ENCODE measurements at places on chromosomes 7 and 10.

DNA sequence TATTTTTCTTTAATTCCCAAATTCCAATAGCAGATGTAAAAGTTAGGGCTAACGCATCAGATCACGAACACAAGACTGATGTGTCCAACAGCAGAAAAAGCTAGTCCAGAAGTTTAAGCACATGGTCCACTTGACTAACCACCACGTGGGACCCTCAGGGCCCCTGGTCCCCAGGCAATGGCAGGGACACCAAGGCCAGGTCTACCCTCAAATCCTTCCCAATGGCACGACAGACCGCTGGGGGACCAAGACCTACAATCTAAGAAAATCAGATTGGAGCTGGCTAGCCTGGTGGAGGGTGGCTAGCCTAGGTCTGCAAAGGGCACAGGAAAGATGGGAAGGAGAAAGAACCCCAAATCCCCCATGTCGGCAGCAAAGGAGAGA lies 1.5 kb downstream of the GIGYF1 start:
- no peak for DNase-seq

DNA sequence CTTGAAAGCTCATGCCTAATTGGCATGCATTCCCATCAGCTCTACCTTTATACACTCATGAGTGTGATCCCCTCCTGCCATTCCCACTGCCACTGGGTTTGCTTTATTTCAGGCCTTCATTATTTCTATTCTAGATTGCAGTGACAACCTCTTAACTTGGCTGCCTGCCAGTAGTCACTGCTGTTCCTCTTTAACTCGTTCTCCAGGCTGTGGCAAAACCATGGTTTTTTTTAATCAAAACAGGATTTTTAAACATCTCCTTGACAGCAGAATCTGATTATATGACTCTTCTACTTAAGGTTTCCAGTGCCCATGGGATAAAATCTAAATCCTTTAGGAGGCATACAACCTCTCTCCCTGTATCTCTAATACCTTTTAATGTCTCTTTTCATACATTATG lies 223.7 kb upstream of the PCDH15 start:
- DNase-seq = no peak

- DNase-seq = no peak
Measured at GRCh38 chr10:119667562-119668328, 16.6 kb downstream of the BAG3 start.

GRCh38 chr7:574661-575395 lies 55.2 kb upstream of the PDGFA start:
- DNase-seq = no peak

DNA sequence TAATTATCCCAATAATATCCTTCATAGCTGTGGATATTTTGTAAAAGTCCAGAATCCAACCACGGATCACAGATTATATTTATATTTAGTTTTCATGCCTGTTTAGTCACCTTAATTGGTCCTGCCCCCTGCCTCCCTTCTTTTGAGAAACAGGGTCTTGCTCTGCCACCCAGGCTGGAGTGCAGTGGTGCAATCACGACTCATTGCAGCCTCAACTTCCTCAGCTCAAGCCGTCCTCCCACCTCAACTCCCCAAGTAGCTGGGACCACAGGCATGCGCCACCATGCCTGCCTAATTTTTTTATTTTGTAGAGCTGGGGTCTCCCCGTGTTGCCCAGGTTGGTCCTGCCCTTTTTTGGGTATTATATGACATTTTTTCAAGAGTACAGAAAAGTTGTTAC lies 129.4 kb downstream of the KAT6B start:
- DNase-seq = no peak

GRCh38 chr7:36663481-36663880 lies 60.8 kb downstream of the AOAH start:
- DNase-seq = no peak

GRCh38 chr7:150787321-150788281 lies 12.6 kb downstream of the TMEM176B start:
- DNase-seq = no peak

DNA sequence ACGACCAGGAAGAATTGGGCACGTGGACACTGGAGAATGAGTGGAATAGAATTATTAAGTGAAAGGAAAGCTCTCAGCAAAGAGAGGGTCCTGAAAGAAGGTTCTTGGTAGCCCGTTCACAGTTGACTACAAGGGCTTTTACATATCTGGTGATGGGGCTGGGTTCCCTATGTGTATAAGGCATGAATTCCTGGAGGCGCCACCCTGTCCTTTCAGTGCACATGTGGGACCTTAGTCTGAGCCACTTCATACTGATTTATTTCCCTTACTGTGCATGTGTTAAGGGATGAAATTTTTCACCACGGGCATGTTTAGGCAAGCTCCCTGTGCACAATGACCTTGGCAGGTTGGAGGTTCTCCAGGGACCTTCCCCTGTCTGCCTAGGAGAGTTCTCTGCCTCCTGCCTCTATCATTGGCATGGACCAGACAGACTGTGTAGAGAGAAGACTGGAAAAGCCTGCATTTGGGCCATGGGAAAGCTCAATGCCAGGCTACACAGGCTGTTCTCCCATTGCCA lies 145.9 kb upstream of the ITGB1 start:
- DNase-seq = no peak

DNA sequence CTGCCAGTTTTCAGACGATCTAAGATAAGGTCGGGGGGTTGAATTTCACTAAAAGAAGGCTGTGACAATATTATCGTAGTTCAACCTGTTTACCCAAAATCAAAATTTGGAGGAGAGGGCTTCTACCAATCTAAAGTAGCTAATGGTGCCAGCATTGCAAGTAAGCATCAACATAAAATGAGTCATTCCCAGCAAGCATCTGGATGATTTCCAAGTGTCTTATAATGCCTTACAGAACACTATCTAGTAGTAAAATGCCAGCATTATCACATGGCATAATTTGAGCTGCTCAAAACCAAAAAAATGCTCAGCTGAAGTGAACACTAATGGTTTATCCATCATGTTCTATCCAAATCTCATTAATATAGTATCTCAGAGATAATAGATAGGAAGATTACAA lies 1193.9 kb downstream of the DNAJB9 start:
- no peak for DNase-seq

DNA sequence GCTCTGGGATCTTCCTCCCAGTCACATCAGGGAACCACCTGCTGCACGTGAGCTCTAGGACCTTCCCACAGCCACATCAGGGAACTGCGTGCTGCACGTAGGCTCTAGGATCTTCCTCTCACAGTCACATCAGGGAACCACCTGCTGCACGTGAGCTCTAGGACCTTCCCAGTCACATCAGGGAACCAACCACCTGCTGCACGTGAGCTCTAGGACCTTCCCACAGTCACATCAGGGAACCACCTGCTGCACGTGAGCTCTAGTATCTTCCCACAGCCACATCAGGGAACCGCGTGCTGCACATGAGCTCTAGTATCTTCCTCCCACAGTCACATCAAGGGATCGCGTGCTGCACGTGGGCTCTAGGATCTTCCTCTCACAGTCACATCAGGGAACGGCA lies 229.7 kb downstream of the DIP2C start:
- DNase-seq = no peak

DNA sequence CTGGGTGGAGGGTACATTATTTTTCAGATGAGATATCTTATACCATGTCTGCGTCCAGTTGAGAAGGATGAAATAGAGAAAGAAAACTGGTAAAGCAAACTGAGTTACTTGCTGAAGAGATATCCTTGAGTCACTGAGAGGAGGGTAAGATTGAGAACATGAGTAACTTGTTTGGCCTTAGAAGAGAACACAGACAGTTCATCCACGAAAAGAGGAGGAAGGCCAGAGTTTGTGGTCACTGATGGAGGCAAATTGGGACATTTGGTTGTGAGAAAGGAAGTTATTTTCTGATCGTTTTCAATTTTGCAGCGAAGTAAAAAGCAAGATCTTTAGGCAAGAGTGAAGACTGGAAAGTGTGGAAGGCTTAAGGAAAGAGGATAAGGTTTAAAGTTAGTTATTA lies 15.6 kb downstream of the MBL2 start:
- no peak for DNase-seq

DNA sequence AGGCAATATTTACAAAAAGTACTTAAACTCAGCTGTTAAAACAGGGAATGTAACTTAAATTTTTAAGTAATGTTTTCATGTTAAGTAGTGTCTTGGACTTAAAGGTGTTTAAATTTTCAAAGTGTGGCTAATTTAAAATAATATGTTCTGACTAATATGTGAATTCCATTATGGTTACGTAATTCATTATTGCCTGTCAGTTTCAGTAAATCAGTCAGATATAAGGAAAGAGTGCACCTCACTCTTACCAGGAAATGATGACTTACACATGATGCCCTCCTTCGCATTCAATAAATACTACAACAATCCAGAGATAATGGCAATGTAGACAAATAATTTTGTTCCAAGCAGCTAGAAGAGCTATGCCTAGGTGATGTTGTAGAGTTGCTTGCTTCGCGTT lies 69.0 kb upstream of the WNT16 start:
- no peak for DNase-seq

DNA sequence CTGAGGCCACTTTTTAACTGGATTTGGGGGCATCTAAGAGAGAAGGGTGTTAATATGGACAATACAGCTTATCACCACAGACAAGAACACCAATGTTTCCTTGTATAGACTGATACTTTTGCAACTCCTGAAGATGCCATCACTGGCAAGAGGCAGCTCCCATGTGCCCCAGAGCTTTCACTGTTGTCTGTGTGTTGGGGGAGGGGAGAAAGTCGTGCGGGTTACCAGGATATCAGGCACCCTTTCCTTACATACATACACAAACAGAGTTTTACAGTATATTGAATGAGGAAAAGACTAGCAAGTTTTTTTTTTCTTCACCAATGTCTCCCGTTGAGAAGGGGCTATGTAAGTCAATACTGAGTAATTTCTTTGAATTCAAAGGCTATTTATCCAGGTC lies 4.1 kb upstream of the DLX6 start:
- no peak for DNase-seq

GRCh38 chr10:819326-819725 lies 112.2 kb downstream of the LARP4B start:
- DNase-seq = no peak

GRCh38 chr10:62946278-62946677 lies 130.1 kb upstream of the EGR2 start:
- DNase-seq = no peak

DNA sequence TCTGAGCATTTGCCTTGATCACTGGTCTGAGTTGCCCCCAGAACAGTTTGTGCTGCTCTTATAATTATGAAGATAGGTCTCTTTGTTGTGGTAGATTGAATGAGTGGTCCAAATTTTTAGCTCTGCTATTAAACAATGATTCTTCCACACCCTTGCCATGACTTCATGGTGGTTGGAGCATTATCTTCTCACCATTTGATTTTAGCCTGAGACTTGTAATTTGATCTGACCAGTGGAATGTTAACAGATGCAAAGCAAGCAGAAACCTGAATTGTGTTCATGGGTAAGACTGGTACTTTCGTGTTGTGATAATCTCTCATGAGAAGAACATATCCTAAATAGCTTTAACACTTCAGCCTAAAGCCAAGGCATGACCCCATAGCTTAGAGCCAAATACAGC lies 139.1 kb downstream of the TFPI2 start:
- DNase-seq = no peak

- no peak for DNase-seq
Measured at GRCh38 chr10:94420516-94420915, 18.2 kb downstream of the TBC1D12 start.

DNA sequence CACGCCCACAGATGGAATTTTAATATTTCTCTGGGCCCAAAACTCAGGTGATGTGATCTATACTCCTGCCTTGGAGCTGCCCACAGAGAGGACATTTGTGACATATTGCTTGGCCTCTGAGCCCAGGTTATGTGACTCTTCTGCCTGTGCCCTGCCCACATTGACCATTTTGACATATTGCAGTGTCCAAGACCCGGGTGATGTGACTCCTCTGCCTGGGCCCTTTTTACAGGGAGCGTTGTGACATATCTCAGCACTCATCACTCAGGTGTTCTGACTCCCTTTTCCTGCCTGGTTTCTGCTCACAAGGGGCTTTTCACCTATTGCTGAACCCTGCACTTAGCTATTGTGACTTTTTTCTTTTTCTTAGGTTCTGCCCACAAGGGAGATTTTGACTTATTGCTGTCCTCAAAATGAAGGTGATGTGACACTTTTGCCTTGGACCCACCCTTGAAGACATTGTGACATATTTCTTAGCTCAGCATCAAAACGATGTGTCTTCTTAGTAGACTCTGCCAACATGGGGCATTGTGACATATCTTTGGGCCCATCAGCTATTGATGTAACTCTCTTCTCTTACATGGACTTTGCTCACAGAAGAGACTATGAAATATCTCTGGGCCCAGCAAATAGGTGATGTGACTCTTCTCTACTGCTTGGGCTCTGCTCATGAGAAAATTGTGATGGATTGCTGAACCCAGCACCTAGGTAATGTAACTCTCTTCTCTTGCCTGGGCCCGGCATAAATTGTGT lies 11.0 kb upstream of the ZNF107 start:
- no peak for DNase-seq

- DNase-seq = no peak
Measured at GRCh38 chr7:412313-412710, 107.3 kb downstream of the PDGFA start.

- no peak for DNase-seq
Measured at GRCh38 chr10:50470798-50471582, 152.8 kb downstream of the SGMS1 start.

- DNase-seq = no peak
Measured at GRCh38 chr7:151057506-151057988, at the start of gene CDK5. TSS of gene CDK5 (minus strand) at chr7:151057897. CDS start at chr7:151057848, 49 bp downstream.

GRCh38 chr10:1615186-1615954 lies 122.0 kb downstream of the ADARB2 start:
- no peak for DNase-seq

DNA sequence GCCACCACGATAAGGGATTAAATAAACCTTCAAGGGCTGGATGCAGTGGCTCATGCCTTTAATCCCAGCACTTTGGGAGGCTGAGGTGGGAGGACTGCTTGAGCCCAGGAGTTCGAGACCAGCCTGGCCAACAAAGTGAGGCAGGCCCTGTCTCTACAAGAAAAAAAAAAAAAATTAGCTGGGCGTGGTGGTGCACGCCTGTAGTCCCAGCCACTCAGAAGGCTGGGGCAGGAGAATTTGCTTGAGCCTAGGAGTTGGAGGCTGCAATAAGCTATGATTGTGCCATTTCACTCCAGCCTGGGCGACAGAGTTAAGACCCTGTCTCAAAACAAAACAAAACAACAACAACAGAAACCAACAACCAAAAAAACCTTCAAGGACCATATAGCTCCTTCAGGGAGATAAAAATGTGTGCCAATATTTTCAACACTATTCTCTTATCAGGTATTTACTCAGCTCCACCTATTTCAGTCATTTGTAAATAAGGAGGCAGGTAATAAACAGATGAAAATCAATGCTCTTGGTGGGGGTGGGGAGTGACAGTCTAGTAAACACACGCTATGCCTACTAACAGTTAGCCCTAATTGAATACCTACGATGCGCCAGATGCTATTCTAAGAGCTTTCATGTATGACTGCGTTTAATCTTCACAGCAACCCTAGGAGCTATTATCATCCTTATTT lies 13.2 kb downstream of the BAIAP2L1 start:
- no peak for DNase-seq

All from stimulated activated CD8-positive, alpha-beta memory T cell treated with anti-CD3 and anti-CD28 coated beads, Interleukin-4, amount 100 ng/mL, for 1 hour (primary cell).